Stimulated activated CD4-positive, alpha-beta T cell treated with anti-CD3 and anti-CD28 coated beads, Interleukin-1b, Interleukin-23, amount 100 ng/mL, for 48 hours (primary cell): ENCODE measurements at places on chromosomes 2 and 18.

DNA sequence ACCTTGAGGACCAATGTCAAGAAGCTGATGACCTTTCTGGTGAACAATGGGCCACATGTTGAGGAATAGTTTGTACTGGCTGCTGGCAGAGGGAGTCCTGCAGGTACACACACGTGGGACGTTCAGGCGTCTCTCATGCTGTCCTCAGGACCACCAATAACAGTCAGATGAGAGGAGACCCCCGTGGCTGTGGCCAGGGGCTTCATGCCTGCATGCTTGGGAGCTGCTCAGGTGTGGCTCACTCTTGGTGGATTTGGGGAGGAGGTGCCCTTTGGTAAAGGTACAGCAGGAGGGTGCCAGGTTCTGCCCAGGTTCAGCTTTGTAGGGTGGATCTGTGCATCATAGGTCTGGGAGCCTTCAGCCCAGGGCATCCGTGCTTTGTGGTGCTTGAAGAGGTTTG, 62.9 kb upstream of the PXDN start:
- DNase-seq: no peak

- DNase-seq: no peak
Observed at GRCh38 chr18:10926621-10927161, 222.7 kb downstream of the PIEZO2 start.

GRCh38 chr2:122755281-122755780, 999.9 kb downstream of the TSN start:
- DNase-seq: no peak

GRCh38 chr2:24761866-24762265, 31.3 kb downstream of the PTRHD1 start:
- DNase-seq: no peak

DNA sequence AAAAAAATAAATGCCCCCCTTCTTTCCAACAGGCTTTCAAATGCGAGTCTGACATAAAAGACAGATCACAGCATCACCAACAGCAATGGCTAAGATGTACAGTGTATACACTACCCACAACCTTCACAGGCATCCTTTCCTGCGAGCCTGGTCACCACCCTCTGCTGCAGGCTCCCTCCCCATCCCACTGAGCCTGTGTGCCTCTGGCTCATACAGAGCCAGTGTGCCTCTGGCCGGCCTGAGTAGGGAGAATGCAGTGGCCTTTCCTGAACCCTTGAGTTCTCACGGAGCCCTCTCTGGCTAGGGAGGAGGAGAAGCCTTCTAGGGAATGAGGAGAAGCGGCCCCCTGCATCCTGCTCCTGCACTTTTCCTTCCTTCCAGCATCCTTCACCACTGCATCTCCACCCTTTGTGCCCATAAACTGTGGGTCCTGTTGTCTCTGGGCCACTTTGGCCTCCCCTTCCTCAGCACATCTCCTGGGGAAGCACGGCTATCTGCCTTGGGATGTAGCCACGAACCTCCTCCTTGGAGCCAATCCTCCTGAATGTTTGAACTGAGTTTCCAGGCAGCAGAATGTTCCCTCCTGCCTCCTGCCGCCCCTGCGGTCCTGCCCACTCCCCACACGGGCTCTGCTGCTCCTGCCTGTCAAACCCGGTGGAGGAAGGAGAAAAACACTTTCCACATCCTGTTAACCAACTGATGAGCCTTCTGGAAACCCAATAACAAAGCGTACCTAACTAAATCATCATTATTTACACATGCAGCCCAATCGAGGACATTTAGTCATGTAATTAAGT, 22.5 kb downstream of the GYPC start:
- DNase-seq: no peak

DNA sequence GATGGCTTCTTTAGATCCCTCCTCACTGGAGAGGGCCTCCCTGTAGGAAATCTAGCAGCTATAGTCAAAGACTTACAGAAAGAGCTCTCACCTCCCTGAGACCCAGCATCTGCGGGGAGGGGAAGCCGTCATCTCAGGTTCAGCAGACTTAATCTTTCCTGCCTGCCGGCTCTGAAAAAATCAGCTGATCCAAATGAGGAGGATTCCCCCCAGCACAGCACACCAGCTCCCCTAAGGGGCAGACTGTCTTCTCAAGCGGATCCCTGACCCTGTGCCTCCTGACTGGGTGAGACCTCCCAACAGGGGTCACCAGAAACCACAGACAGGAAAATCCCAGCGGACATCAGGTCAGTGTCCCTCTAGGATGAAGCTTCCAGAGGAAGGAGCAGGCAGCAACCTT, 601.9 kb downstream of the CNTNAP5 start:
- DNase-seq: no peak

GRCh38 chr18:79405019-79405780, 9.5 kb downstream of the NFATC1 start:
- DNase-seq: peak; percentile 88

DNA sequence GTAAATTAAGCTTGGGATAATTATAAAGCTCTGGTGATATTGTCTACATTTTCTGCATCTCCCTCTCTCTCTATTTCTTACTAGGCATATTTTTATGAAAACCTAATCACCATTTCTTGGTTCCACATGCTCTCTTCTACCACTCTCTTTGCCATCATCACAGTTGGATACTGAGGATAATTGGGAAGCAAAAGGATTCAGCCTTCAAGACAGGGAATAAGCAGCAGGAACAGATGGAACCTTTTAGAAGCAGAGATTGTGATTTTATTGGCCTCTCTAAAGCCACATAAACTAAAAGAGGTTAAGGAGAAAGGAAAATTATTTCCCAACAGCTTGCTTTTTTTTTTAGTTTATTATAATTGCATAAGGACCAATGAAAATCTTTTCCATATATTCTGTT, 226.3 kb upstream of the SPHKAP start:
- no peak for DNase-seq

DNA sequence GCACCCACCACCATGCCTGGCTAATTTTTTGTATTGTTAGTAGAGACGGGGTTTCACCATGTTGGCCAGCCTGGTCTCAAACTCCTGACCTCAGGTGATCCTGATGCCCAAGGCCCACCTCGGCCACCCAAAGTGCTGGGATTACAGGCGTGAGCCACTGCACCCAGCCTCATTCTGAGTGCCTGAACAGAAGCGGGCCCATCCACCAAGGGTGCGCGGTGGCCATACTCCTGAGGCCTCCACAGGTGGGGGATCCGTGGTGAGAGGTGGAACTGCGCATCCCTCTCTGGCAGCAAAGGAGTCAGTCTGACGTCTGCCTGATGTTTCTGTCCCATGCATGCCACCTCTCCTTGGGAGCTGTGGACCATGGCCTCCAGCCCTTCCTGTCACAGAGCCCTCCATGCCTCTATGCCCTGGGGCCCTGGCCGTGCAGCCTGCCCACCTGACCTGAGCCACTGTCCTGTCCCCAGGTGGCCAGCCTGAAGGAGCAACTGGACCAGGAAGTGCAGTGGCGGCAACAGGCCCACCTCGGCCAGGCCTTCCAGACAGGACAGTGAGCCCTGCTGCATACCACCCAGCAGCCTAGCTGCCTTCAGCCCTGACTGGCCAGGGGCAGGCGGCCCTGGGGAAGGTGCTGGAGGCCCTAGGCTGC, 7.6 kb upstream of the SNED1 start:
- DNase-seq: no peak

GRCh38 chr2:173355866-173356508, 1.3 kb downstream of the CDCA7 start:
- DNase-seq: no peak

- no peak for DNase-seq
Observed at GRCh38 chr2:190488516-190489233, 45.8 kb downstream of the NEMP2 start.

DNA sequence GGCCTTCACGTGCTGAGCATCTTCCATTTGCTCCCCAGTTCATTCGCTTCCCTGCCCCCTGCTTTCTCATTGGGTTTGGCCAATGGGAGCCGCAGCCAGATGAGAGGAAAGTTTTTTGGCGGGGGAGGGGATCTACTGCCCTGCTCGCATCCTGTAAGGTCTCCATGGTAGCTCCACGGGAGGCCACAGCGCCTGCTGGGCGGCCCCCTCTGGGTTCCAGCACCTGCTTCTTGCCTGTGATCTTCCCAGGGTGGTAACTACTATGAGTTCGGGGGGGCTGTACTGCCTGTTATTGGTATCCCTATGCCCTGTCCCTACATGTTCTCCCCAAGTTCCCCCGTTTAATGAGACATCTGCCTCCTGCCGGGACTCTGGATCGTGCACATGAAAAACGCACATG, 57.2 kb downstream of the INPP5D start:
- DNase-seq: no peak

- no peak for DNase-seq
Observed at GRCh38 chr2:37809525-37809924, 115.6 kb upstream of the RMDN2 start.

GRCh38 chr2:120307482-120307881, 38.5 kb upstream of the INHBB start:
- DNase-seq: no peak

DNA sequence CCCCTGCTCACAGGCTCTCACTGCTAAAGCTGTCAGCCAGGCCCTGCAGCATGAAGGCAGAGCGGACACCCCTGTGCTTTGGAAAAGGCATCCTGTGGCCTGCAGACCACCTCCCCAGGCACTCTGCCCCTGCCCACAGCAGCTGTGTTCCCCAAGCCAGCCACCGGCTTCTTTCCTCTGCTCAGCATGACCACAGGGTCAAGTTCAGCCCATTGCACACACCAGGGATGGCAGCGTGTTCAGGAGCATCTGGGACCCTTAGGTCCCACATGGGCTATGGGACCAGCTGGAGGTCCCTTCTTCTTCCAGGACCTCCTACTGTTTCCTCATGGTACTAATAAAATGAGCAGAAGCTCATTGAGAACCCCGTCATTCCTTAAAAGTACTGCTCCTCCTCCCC, 118.4 kb upstream of the ACAA2 start:
- no peak for DNase-seq

GRCh38 chr2:181846399-181847197, 44.9 kb upstream of the ITPRID2 start:
- no peak for DNase-seq

DNA sequence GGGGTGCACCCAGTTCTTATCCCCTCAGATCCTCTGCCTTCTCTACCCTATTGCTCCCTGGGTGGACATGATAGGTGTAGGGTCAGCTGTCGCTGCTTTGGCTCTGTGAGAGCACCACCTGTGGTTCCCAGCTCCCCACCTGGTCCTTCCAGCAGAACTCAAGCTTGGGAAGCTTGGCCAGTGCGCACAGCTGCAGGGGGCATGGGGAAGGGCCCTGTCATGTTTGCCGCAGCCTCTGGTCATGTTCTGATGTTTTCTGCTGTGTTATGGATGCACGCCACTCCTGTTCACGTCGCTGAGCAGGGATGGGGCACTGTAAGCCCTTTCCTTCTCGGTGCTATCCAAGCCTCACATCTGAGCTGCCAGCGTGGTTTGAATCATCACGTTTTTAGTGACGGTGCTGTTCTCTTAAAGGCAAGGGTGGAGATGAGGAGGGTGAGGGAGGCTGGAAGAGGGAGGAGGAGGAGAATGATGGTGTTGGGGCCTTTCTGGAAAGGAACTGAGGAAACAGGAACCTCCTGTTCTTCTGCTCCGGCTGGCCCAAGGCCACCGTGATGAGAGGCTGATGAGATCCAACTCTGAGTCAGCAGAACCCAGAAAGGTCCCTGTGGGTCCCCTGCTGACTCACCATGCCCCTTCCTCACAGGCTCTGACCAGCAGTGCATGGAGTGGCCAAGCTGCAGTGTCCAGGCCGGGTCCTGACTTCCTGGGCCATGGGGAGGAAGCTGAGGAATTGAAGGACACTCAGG, 78.0 kb downstream of the LIPG start:
- DNase-seq: no peak

DNA sequence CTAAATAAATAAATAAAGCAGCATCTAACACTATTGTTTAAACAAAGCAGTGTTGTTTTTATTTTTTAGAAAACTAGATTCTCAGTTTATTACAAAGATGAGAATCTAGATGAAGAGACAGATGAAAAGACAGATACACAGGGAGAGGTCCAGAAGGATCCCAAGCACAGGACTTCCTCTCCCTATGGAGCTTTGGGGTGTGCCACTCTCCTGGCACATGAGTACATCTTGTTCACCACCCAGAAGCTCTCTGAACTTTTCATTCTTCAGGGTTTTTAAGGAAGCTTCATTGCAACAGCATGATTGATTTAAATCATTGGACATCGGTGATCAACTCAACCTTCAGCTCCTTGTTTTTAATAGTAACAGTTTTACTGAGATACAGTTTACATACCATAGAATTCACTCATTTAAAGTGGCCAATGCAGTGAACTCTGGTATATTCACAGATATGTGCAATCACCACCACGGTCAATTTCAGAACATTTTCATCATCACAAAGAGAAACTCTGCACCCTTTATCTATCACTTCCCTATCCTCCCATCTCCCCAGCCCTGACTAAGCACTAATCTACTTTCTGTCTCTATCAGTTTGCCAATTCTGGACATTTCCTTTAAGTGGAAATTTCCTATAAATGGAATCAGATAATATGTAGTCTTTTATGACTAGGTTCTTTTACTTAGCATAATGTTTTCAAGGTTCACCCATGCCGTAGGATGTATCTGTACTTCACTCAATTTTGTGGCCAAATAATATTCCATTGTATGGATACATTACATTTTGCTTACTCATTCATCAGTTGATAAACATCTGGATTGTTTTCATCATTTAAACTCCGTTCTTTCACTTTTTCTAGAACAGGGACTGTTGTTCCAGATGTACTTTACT, 62.3 kb upstream of the ZFP36L2 start:
- DNase-seq: no peak

DNA sequence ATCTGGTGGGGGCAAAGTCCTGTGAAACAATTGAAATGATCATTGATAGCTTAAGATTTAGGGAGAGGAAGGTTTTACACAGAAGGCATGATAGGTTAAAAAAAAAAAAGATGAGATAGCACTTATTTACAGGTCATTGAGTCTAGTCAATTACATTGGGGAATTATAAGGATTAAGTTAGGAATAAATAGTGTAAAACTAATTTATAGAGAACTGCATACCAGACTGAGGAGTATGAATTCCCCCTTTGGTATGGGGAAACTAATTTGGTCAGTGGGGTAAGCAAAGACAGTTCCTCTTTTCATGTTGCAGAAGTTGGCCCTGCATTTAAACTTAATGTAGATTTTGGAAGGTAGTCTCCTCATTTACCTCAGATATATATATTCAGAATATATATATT, 10.8 kb downstream of the GLS start:
- no peak for DNase-seq

GRCh38 chr2:47785986-47786385, 3.0 kb downstream of the MSH6 start:
- DNase-seq: no peak

DNA sequence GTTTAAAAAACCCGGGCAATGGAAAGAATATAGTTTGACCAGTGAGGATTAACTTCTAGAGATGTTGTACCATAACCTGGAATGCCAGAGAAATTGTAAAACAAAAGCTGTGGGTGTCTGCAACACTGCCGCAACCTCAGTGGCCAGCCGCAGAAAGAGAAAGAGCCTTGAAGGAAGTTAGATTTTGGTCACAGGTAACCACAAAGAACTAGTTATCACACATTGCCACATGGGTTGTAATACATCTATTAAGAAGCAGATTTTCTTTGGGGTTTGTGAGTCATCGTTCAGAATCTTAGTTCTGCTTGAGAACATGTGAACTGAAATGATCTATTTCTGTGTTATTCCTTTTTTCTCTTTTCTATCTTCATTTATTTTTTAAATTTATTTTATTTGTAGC, 222.9 kb upstream of the AGAP1 start:
- peak; percentile 65 for DNase-seq
